ENCODE measurements at places on chromosomes 2 and 18.
A peak's percentile ranks its signal among the peaks of the same experiment; 100 is the strongest.

- no peak for DNase-seq
Observed at GRCh38 chr2:59824314-59824713, 729.1 kb downstream of the BCL11A start.

- DNase-seq = no peak
Observed at GRCh38 chr2:162233197-162233596, 10.0 kb downstream of the FAP start.

DNA sequence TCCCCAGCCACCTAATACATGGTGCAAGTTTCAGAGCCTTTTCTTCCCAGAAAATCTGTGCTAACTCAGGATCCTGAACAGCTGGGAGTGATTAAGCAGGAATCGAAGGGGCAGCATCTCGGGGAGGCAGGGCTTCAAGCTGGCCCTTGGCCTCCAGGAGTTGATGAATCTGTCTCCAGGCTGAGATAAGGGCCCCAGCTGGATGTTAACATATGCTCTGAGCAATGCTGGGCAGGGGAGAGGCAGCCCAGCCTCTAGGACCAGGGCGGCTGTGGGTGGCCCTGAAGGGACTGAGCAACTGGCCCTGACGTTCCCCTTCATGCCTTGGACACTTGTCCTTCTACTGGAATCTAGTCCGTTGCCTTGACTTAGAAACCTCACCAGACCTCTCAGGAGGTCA is 84.1 kb upstream of the EPC2 start:
- DNase-seq = no peak

DNA sequence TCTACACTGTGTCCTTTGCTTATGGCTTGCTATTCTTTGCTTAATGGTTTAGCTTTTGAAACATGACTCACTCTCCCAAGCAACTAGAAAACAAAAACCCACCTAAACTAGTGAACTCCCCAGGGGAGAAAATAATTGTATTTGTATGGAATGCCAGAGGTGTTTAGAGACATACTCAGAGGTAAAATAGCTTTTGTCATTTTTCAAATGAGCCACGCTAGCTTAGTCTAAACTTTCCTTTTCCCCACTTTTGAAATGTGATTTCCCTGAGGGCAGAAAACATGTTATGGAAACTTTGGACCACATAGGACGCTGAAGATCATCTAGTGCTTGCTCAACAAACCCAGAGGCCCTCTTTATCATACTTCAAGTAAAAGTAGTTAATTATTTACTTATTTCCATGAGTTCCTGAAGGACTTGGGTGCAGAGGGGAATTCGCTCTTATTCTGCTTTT is 16.5 kb upstream of the CYTIP start:
- no peak for DNase-seq

DNA sequence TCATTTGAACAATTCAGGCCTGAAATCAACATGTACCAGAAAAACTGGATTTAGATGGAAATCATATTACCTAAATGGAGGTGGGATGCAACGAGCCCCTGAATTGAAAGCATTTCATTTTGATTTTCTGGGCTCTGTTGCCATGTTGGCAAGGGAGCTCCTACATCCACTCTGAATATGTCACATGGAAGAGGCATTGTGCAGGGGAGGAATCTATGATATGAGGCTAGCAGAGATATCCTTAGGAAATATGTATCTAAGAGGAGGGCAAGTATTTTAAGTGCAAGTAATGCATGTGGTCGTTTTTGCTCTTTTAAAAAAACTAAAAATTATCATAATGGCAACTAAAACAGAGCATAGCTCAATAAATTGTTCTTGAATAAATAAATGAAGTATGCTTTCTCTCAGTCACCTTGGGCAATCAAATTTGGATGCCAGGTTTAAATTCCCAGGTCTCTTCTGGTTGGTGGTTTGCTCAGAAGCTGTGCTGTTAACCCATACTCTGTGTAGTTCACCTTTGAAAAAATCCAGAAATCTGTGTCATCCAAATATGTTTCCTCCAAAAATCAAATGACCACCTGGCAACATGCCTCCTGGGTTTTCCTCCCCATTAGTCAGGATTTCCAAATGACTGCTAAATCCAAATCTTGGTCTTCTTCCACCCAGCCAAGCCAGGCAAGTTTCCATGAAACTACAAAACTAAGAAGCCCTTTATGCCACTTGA is 6.5 kb upstream of the LGALSL start:
- no peak for DNase-seq

- no peak for DNase-seq
Observed at GRCh38 chr2:238717084-238717483, 130.8 kb upstream of the TWIST2 start.

- DNase-seq = no peak
Observed at GRCh38 chr2:181461056-181461997, 4.1 kb downstream of the ITGA4 start.

- DNase-seq = no peak
Observed at GRCh38 chr2:241065355-241065803, 36.7 kb downstream of the MTERF4 start.

GRCh38 chr2:54862742-54863141 is 139.3 kb downstream of the EML6 start:
- DNase-seq = no peak

- DNase-seq = no peak
Observed at GRCh38 chr18:46711444-46711863, 45.4 kb downstream of the ST8SIA5 start.

DNA sequence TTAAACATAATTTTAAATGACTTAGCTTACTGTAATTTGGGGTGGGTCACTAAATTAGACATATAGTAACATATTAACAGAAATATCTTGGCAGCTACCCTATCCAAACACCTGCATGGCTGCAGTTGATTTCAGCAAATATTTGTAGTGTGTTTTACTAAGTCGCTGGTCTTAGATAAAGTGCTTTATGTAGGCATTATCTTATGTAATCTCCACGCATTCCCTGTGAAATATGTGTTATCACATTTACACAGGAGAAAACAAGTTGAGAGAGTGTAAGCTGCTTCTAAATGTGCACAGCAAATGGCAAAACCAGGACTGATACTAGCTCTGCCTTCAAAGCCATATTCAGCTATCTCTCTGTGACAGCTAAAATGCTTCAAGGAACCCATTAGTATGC is 72.0 kb downstream of the NYAP2 start:
- DNase-seq = no peak

- DNase-seq = no peak
Observed at GRCh38 chr18:25895518-25895917, 194.9 kb downstream of the SS18 start.

- no peak for DNase-seq
Observed at GRCh38 chr2:16587601-16588000, 78.0 kb downstream of the CYRIA start.

DNA sequence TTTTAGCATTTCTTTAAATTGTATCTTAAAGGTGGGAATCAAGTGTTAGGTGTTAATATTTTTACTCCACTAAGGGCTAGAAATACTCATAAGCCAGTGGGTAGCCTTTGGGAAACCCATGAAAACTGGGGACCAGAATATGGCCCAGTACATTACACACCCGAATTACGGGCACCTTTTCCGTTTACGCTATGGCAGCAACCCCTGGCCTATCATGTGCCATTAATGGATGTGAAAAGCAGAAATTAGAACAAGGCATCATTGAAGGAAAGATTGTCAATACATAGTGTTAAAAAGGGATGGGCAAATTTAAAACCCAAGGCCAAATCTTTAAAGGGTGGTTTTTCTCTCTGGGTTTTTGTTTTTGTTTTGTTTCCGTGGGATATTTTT is 781 bp downstream of the FARP2 start:
- DNase-seq = no peak

- DNase-seq = no peak
Observed at GRCh38 chr2:68726100-68726499, 8.5 kb upstream of the ARHGAP25 start.

GRCh38 chr2:40374543-40375240 is 77.2 kb downstream of the SLC8A1 start:
- no peak for DNase-seq

- DNase-seq = no peak
Observed at GRCh38 chr2:239747274-239747673, 277.9 kb downstream of the NDUFA10 start.

GRCh38 chr2:225425284-225425683 is 25.8 kb downstream of the NYAP2 start:
- no peak for DNase-seq

DNA sequence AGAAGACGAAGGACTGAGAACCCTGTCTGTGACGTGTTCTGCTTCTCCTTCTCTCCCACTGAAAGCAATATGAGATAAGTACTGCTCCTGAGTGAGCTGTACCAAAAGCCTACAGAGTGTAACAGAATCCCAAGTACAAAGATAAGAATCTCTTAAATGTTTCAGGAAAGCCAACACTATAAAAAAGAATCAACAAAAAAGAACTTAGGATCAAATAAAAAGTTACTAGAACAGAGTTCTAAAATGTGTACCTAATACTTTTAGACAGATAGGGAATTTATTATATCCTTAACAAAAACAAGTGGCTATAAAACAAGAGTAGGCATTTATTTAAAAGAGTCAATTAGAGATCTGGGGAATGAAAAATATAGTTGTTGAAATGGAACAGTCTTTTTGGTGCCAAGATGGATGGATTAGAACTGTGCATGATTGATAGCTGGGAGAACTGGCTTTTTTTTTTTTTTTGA is 49.0 kb downstream of the NCOA1 start:
- DNase-seq = no peak

DNA sequence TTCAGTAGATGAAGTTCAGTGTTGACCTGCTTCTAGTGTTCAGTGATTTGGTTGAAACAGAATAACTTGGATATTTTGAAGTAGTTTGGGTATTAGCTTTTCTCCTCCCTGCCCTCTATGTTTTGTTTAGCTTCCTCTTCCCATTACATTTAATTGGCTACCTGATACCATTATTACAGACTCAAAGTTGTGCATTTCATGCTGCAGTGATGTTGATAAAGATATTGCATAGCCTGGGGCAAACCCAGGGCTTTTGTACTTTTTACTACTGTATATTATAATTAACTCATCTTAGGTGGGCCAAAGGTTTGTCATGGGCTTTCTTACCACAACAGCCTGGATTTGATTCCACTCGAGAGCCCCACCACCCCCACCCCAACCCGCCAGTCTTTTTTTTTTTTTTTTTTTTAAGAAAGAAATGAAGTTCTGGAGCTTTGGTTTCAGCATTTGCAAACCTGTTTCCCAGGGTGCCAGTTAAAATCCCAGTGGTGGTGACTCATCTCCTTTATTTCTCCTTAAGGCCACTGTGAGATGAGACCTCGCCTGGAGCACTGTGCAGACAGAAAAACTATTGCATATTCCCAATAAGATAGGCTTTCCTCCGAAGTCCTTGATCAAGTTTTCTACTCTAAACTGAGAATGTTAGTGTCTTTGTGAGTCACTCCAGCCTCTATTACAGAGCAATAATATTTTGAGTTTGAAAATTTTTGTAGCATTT is 393.7 kb upstream of the FANCL start:
- DNase-seq = no peak

DNA sequence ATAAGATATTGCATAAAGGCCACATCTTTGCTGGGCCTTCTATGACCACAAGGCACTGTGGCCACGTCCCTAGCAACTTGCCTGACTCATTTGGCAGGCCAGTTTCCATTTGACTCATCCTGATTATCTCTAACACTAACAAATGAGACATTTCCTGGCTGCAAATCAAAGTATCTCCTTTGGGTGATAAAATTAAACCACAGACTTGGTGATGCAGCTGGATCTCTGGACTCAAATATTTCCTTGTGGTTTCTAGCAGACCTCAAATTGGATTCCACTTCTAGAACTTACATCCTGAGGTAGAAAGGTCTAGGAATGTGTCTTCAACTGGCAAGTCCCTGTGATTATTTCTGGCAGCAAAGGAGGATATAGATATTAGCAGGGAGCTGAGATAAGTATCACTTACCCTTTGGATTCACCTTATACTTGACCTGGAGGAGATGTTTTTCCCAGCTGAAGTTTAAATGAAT is 167.9 kb upstream of the NXPH2 start:
- no peak for DNase-seq

DNA sequence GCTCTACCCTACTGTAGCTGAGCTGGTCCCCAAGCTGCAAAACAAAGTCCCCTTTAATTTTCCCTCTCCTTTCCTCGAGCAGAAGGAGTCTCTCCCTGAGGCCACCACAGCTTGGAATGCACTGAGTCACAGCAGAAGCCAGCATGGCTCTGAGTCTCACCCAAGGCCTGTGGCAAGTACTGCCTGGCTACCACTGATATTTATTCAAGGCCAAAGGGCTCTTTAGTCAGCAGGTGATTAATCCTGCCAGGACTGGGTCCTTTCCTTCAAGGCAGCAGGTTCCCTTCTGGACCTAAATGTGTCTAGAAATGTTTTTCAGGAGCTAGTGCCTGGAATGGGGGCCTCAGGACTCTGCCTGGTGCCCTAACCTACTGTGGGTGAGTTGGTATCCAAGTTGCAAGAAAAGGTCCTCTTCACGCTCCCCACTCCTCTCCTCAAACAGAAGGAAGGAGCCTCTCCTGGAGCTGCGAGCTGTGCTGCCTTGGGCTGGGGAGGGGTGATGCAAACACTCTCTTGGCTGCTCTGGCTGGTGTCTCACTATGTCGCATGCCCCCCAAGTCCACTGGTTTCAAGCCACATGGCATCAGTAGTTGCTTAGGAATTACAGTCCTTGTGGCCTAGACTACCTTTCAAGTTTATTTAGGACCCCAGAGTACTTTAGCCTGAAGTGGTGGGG is 53.4 kb downstream of the CD28 start:
- no peak for DNase-seq

GRCh38 chr2:24613154-24613814 is 122.2 kb downstream of the NCOA1 start:
- peak; percentile 7 for DNase-seq

- no peak for DNase-seq
Observed at GRCh38 chr2:231891514-231891905, 34.7 kb downstream of the NPPC start.

DNA sequence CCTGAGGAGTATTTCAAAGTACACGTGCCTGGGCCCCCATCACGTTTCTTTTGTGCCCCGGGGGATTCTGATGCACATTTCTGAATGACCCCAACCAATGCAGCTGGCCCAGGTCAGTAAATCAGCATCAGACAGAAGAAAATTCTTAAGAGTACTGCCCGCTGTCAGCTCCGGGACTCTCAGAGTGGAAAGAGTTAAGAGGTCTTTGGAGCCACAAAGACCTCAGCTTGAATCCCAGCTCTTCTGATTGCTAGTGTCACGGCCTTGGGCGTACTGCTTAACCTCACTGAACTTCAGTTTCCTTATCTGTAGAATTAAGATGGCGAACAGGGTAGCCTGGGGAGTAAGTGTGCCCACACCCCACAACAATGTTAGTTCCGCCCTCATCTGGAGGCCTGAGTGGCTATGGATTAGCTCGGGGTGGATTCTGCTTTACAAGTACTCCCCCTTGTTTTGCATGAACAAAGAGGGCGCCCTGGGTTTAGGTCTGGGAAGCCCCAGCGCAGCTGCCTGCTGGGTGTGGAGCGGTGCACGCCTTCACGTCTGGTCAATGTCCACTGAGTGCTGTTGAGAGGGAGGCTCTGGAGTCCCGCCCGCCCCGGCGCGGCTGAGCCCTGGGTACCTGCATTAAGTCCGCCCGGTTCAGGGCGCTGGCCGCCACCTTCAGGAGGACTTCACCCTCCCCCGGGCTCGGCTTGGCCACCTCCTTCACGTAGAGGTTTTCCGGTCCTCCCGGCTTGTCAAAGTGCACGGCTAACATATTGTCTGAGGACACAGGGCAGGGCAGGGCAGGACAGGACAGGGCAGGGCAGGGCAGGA is 858 bp downstream of the TP53I3 start:
- DNase-seq = peak; percentile 22
